ENCODE measurements at places on chromosomes 13 and 19. TPM values are rescaled to one million over a fixed set of nuclear protein-coding genes. Genes with fewer than 3 reads are reported as not detected.

DNA sequence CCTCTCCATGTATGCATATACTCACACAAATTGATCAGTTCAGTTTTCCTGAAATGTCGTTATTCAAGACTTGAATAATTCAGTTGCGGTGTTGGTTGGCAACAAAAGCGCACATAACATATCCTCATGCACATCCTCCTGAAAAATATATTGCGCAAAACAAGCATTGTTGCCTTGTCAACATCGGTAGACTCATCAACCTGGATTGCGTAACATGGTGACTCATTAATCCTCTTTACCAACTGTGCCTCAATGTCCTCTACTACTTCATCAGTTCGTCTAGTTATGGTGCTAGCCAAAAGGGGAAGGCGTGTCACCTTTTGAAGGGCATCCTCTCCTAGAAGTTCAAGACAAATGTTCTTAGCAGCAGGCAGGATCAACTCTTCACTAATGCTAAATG lies 357.7 kb downstream of the LMO7 start:
- no peak for DNase-seq

DNA sequence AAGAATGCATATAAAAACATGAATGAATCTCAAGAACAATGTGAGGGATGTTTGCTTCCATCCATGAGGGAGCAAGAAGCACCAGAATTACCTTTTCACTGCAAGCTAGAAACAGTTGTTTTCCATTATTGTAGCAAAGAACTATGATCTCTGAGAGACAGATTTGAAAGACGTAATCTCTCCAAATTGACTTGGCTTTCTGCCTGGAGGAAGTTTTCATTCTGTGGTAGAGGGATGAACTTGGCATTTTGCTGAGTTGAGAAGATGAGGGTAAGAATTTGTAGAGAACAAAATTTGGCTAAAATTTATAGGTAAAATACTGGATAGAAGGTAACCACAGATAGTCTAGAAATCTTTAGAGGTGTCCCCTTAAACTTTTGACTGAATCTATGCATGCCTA lies 496.8 kb downstream of the TDRD3 start:
- DNase-seq: no peak

DNA sequence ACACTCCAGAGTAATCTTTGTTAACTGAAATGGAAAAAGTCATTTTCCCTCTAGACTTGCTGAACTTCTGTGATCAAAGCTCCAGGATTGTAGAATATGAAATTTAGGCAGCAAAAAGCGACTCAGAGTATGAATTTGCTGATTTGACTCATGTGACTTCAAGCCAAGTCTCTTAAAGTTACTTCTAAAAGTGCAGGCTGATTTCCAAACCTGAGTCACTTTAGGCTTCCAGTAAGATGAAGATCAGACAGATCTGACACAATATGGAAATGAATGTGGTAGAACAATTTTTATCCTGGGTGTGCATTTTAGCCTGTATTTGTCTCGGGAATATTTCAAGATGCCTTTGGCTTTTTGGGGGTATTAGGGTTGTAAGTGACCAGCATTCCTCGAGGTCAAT lies 151.0 kb upstream of the TMTC4 start:
- no peak for DNase-seq

- no peak for DNase-seq
These were observed 67.6 kb downstream of the ZNF557 start for GRCh38 chr19:7137120-7137519.

- no peak for DNase-seq
These were observed 681.4 kb upstream of the PRR20A start for GRCh38 chr13:56459286-56459685.

- no peak for DNase-seq
These were observed 149.2 kb downstream of the MYCBP2 start for GRCh38 chr13:77177646-77178045.

DNA sequence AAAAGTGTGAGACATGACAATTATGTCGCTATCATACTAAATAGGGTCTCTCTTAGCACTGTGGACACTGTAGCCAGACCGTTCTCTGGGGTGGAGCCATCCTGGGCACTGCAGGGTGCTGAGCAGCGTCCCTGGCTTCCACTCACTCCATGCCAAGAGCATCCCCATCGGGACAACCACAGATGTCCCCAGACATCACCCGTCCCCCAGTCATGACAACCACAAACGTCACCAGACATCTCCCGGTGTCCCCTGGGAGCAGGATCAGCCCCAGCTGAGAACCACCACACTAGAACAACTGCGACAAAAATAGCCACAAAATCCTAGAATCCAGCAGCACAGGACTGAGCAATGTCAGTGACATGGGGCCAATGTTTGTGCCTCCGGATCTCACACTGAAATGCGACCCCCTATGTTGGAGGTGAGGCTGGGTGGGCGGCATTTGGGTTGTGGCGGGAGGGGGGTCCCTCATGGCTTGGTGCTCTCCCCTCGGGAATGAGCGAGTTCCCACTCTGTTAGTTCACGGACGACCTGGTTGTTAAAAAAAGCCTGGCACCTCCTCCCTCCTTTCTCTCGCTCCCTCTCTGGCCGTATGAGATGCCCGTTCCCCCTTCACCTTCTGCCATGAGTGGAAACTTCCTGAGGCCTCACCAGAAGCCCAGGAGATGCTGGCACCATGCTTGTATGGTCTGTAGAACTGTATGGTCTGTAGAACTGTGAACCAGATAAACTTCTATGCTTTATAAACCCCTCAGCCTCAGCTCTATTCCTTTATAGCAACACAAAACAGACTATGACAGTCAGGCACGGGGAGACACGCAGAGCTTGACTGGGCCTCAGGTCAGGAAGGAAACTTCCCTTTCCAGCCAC lies 93.9 kb downstream of the GADD45B start:
- DNase-seq: no peak

DNA sequence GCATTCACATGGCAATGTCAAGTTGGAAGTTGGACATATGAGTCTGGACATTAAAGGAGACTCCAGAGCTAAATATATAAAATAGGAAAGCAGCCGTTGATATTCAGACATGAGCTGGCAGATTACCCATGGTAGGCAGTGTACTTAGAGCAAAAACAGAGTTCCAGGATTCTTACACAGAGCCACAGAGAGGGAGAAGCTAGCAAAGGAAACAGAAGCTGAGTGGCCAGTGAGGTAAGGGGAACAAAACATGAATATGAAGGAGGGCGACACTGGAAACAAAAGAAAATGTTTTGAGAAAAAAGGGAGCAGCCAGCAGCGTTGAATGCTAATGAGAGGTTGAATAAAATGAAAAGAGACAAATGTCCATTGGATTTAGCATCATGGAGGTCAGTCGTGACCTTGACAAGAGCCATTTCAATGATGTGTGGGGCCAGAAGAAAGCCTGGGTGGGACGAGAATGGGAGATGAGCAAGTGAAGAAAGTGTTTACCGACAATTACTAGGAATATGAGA lies 198.4 kb downstream of the POU4F1 start:
- no peak for DNase-seq

- no peak for DNase-seq
These were observed 132.5 kb downstream of the NHLRC3 start for GRCh38 chr13:39170711-39171110.

- DNase-seq: no peak
These were observed 8.3 kb upstream of the REX1BD start for GRCh38 chr19:18580311-18580710.

- DNase-seq: no peak
These were observed 528.6 kb downstream of the SUCLA2 start for GRCh38 chr13:47472516-47472915.

GRCh38 chr19:38387550-38388348 lies at the start of gene GGN:
GGN (minus strand) TSS chr19:38388034; CDS start chr19:38387261, 773 bp downstream.
- peak; percentile 74 for DNase-seq

DNA sequence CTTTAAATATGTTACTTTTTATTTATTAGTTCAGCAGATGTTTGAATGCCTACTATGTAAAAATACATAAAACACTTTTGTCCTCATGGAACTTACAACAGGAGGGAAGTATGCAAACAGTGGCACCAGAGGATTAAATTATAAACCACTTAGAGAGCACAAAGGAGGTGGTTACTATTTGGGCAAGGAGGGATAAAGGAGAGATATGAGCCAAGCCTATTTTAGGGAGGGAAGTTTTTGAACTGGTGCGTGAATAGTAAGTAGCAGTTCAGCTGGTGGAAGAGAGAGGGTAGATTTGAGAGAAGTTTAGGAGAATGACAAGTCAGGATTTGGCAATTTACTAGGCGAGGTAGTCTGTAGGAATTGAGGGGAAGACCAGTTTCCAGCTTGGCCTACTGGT lies 8.6 kb downstream of the AKAP11 start:
- DNase-seq: no peak

DNA sequence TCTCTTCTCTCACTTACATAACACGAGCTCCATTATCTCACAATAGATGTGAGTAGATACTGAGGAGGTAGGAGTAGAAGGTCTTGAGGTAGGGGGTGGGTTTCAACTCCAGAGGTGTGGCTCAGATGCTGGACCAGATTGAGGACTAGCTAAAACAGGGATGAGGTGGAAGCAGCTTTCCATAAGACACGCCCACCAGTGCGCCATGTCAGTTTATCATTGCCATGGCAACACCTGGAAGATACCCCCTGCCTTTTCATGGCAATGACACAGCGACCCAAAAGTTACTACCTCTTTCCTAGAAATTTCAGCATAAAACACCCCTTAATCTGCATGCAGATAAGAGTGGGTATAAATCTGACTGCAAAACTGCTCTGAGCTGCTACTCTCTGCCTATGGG lies 44.1 kb downstream of the KCTD15 start:
- DNase-seq: no peak

- no peak for DNase-seq
These were observed 329.8 kb downstream of the MYO16 start for GRCh38 chr13:108959234-108959633.

The GPX4 gene
- 457 TPM for total RNA-seq

The IZUMO2 gene
- not detected for total RNA-seq

The C19orf85 gene
- not detected for total RNA-seq

The PLPP2 gene
- total RNA-seq: 51.7 TPM

The U2AF2 gene
- 142 TPM for total RNA-seq

The DAND5 gene
- total RNA-seq: 0.07 TPM

The KIR3DL2 gene
- not detected for total RNA-seq
